ENCODE measurements at places on chromosomes 7 and 10. TPM values are rescaled to one million over a fixed set of nuclear protein-coding genes. Genes with fewer than 3 reads are reported as not detected.

OTUD1 gene
- polyA plus RNA-seq = 34.5 TPM

FAM24B gene
- polyA plus RNA-seq = 5.4 TPM

GIGYF1 gene
- polyA plus RNA-seq = 42.2 TPM

STRIP2 gene
- 3.0 TPM for polyA plus RNA-seq

HOXA7 gene
- polyA plus RNA-seq = 30.7 TPM

ITGB8 gene
- polyA plus RNA-seq = 48.5 TPM

SLC35B4 gene
- polyA plus RNA-seq = 25.6 TPM

SLC29A3 gene
- 7.7 TPM for polyA plus RNA-seq

UPK3BL2 gene
- 4.6 TPM for polyA plus RNA-seq
